ENCODE measurements at places on chromosomes 11 and 22.

DNA sequence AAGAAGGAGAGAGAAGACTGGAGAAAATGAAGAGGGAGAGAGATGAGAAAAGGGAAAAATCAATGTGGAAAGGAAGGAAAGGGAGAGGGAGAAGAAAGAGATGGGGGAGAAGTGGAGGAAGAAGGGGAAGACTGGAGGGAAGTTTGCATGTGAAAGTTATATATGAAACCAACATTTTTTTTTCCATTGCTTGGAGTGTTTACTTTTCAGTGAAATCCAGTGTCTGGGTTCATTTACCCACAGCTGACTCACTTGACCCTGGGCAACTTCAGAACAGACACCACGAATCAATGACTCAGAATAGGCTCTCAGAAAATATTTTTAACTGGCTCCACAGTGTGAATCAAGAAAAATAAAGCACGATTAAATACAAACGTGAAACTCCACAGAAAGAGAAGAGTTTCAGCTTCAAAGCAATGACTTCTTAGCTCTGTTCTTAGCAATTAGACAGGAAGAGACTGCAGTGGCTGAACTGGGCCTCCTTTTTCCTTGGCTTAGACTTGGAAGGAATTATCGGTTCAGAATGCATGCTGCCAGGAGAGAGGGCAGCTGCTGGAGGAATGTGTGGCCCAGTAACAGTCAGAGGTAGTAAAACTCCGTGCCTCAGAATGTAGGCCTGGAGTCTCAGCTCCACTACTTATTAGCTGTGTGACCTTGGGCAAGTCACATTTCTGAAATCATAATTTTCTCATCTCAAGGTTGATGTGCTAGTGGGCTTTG, 237.5 kb downstream of the MIAT start:
- no peak for DNase-seq

DNA sequence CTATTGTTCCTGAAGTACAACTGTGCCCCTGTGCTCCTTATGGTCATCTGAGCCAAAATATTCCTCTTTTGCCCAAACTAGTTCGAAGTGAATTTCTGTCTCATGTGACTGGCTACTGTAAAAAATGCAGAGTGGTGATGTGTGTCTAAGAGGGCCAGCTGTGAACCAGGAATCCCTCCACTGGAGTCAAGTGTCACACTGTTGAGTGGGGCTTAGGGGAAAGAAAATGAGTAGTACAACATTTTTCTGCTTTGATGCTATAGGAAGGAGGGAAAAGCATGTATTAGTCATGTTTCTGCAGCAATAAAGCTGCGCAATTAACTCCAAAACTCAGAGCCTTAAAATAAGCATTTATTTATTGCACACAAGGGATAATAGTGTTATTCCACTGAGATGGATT, 39.8 kb upstream of the HMGXB4 start:
- no peak for DNase-seq

DNA sequence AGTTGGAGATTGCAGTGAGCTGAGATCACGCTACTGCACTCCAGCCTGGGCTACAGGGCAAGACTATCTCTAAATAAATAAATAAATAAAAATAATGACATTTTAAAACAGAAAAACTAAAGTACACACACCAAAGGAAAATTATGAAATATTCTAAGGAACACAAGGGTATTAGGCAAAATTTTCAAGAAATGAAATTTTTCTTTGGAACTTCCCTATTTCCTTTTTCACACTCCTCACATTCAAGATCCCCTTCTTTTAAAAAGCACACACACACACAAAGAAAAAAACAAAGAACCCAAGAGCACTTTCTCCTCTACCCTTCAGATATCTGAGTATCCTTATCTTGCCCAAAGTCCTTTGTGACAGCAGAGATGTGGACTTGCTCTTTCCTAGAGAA, 92.8 kb downstream of the CCDC73 start:
- no peak for DNase-seq

- no peak for DNase-seq
These were observed 1495.0 kb downstream of the BRD1 start for GRCh38 chr22:48332438-48333322.

GRCh38 chr11:95461348-95461747, 230.3 kb upstream of the SESN3 start:
- DNase-seq = no peak

DNA sequence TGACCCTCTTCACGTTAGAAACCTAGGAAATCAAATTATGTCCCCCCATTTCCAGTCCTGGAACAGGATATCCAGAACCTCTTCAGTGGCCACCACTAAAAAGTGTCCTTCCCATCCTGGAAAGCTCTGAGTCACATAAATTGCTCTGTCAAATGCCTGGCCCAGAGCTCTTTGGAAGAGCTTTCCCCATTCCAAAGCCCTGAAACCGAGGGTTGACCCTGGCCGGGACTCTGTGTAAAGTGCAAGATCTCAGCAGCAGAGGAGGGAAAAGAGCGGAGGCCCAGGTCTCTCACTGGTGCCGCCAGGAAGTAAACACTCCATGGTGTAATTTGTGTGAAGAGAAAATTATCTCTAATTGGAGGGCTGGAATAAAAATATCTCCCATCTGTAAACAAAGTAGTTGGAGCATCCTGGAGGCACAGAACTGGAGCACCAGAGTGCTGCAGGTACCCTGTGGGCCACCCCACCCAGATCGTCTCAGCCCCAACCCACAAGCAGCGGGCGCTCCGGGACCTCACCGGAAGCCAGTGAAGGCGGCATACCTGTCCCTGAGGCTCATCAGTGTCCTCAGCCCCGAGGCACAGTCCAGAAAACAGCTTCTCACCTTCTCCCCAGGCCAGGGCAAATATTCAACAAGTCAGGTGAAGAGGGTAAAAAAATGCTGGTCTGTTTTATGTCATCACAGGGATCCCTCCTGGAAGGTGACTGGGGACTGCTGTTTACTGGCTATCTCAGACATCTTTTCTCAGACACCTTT, 4.7 kb upstream of the JAM3 start:
- DNase-seq = no peak

- no peak for DNase-seq
These were observed 73.0 kb upstream of the SHISAL1 start for GRCh38 chr22:44385781-44386180.

DNA sequence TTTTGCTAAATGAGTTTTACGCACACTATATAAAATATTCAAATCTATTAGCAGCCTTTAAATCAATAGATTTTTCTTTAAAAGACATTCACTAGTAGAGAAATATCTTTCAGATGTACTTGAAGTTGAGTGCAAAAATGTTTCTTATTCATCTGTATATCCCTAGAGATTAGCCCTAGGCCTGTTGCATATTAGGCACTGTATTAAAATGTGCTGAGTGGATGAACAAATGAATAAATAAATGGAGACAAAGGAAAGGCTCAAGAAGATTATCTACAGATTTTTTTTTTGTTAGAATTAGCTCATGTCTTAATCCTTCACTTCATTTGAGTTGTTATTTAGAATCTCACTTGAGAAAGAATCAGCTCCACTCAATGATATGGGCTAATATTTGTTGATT, 12.0 kb upstream of the MMP13 start:
- DNase-seq = no peak

DNA sequence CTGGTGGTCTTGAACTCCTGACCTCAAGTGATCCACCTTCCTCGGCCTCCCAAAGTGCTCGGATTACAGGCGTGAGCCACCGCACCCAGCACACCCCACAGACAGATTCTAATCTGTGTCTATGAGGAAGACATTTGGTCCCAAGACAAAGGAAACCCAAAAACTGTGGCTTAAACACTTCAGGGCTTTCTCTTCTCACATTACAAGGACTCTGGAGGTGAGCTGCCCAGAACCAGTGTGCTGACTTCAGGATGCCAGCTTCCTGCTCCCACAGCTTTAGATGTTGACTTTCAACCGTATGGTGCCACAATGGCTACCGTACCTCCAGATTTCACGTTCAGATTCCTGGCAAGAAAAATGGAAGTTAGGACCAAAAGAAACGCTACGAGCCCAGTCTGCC, 32.2 kb upstream of the SYT7 start:
- DNase-seq = no peak

DNA sequence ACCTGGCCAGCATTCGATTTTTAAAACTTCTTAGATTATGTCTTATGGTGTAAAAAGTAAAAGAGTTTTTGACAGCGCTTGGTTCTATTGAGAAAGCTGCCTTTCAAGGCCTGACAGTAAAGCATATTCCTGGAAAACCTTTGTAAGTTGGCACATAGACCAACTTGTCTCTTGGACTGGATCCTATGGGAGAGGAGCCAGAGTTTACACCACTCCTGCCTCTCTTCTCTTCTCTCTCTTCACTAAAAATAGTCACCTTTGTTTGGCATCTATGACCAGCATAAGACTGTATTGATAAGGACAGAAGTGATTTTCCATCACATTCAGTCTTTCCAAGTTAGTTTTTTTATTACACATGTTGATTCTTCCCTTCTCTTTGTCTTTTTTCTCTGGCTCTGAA, 33.7 kb downstream of the CSRP3 start:
- DNase-seq = no peak

DNA sequence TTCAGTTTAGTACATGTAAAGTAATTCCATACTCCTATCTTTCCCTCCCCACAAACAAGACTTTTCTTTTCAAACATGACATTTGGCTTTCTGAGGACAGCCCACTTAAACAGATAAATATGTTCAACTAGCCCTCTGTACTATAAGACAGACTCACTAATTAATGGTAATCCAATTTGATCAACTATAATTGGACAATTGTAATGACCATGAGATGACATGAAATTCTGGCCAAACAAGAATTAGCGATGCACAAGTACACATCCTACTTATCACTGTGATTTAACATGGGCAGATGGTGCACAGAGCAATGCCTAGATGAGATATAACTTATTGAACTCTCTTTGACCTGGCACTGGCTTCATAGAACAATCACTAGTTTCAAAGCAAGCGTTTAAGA, 1033.7 kb upstream of the CCDC90B start:
- DNase-seq = no peak

DNA sequence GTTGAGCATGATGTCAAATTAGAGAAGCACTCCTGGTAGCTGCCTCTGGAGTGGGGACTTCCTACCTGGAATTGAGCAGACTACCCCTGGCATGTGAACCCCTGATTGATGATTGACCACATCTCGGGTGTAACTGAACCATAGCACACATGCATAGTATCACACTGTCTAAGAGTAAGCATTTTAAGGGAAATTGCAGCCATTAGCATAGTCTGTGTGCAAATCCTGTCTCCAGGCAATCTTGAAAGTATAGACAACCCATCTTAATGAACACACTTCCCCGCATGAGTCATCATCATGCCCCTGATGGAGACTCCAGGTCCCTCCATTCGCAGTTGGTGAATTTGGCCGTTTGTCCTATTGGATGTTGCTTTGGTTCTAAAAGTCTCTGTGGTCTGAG, 131.3 kb downstream of the C11orf91 start:
- no peak for DNase-seq

DNA sequence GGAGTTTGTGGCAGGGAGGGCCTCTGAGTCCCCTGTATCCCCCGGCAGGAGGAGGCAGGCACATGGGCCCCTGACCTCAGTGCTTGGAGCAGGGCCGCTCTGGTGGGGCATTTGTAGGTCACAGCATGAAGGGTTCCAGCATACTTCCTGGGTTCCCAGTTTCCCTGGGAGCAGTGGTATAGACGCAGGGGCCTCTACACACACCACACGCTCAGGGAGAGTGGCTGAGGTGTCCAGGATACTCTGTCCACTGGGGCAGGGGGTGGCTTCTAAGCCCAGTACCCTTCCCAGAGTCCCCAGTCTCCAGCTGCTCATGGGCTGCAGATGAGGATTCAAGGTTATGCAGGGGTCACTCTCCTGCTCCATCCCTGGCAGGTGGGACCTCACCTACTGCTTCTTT, 6.1 kb downstream of the LSP1 start:
- no peak for DNase-seq

DNA sequence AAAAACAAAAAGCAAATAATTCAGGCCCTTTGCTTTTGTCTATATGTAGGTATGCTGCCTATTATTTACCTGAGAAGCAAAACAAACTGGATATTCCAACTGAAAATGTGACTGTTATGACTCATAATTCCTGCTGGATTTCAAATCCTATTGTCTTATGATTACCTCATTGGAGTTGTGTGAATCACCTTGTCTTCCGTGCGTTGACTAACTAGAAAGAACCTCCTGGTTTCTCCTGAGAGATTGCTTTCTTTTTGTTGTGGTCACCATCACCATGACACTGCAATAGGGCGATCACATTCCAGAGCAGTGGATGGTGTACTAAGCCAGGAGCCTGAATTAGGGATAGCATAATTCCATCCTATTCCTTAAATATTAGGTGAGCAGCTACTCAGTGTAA, 23.0 kb upstream of the EXPH5 start:
- DNase-seq = no peak

DNA sequence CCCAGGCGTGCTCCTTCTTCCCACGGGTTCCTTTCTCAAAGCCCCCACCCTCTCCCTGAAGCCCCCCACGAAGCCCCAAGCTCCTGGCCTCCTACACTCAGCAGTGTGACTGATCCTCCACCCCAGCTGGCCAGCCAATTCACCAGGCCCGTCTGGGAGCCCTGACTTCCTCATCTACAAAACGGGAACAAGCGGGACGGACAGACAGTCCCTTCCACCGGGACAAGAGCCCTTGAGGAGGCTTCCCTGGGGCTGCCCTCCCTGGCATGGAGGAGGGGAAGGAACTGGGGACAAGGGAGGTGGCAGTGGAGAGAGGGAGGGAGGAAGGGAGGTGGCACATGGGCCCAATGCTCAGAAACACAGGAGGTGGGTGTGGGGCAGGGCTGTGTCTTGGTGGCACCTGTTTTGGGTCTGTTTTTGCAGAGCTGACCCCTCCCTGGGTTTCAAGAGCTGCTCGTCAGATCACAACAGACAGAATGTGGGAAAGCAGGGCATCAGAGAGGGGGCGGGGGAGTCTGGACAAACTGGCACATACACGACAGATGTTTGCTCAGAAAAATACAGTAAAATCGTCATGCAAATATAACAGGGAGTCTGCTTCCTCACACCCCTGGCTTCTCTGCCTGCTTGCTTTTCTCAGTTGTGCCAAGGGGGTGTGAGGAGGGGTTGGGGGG, 56.8 kb downstream of the ELFN2 start:
- DNase-seq = no peak

DNA sequence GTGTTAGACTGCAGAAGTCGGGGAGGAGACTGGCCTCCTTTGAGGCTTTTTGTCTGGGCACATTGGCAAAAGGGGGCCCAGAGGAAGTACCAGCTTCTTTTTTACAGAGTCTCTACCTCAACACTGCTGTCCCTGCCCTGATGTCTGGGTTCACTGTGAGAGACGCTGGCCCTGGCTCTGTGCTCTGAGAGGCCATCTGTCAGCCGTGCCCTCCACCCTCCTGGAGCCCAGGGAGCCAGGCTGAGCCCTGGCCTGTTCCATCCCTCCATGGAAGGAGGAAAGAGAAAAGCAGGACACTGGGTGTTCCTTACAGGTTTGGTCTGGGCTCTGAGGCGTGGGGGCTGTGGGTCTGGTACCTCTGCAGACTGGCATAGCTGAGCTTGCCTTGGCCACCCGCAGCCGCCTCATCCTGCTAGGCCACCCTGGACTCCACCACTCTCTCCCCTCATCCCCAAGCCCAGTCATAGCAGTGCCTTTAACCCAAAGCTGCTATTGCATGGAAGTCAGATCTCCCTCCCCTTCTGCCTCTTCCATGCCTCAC, 105.5 kb upstream of the PARVA start:
- DNase-seq = no peak

- DNase-seq = no peak
These were observed 2.2 kb upstream of the VPS11 start for GRCh38 chr11:119065369-119065768.

Measured in stimulated activated CD4-positive, alpha-beta T cell treated with anti-CD3 and anti-CD28 coated beads, Interleukin-15, amount 100 ng/mL, for 1 hour (primary cell).